ENCODE measurements at places on chromosomes 12 and 14. TPM values are rescaled to one million over a fixed set of nuclear protein-coding genes. Genes with fewer than 3 reads are reported as not detected.

The COQ5 gene
- 32.9 TPM for total RNA-seq

DNA sequence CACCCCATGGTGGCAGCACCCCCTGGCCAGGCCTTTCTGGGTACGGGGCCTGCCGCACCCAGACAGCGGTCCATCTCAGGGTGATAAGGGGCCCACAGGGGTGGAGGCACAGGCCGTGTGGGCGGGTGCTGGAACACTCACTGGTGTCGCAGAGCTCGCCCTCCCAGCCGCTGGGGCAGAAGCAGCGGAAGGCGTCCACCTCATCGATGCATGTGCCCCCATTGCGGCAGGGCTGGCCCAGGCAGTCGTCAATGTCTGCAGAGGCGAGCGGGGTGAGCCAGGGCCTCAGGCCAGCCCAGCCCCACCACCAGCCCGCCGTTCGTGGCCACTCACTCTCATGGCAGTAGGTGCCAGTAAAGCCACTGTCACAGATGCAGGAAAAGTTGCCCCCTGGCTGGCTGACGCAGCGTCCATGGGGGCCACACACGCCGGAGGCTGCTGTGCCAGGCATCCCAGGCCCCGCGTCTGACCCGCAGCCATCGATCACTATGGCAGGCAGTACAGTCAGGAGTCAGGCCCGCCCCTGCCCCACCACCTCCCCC is 19.9 kb downstream of the JAG2 start:
- no peaks in the 10 kb centered on the region for H3K4me1 ChIP-seq
- no peaks in the 10 kb centered on the region for H3K27me3 ChIP-seq
- DNase-seq = no peak
- H3K36me3 ChIP-seq = no peaks in the 10 kb centered on the region

- no peaks in the 10 kb centered on the region for H3K36me3 ChIP-seq
- H3K27ac ChIP-seq = no peak overlapping the region
- DNase-seq = no peak
- H3K27me3 ChIP-seq = no peaks in the 10 kb centered on the region
- no peaks in the 10 kb centered on the region for H3K4me1 ChIP-seq
These were observed 1389.3 kb downstream of the AACS start for GRCh38 chr12:126454581-126454980.

GRCh38 chr12:38875586-38876228 is 29.7 kb downstream of the CPNE8 start:
- no peaks in the 10 kb centered on the region for H3K4me1 ChIP-seq
- H3K36me3 ChIP-seq = no peaks in the 10 kb centered on the region
- no peak overlapping the region for H3K4me3 ChIP-seq
- no peak for DNase-seq
- no peaks in the 10 kb centered on the region for H3K27me3 ChIP-seq
- H3K27ac ChIP-seq = no peak overlapping the region
